NCI-H1417 treated with DMSO at 0.1 percent for 48 hours (cell line): ENCODE measurements at places on chromosomes 4 and X.
A peak's percentile ranks its signal among the peaks of the same experiment; 100 is the strongest.

DNA sequence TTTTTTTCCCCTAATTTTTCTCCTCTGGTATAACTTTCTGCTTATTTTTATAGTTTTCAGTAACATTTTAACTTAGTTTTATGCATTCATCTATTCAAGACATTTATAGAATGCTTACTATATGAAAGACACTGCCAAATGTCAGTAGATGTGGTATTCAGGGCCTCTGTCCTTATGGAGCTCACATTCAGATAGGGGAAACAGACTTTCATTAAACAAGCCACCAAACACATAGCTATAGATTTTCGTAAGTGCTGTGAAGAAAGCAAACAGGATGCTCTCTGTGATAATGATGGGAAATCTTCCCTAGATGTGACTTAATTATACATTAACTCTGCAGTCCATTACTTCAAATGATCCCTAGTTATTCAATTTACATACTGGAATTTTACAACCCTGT, 362.0 kb upstream of the FTHL17 start:
- DNase-seq = no peak

DNA sequence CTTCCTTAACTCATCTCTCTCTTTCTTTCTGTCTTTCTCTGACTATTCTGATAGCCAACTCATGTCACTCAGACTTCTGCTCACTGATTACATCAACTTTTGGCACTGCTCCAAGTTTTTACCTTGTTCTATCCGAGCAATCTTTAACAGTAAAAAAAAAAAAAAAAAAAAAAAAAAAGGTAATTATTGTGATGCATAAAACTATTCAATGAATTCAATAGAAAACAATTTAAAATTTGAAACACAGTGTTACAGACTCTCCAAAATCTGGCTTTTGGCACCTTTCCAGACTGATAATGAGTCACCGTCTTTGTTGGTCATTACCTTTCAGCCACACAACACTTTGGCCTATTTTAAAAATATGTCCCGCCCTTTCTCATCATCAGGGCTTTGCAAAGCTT, 229.5 kb downstream of the GALNTL6 start:
- peak; percentile 94 for DNase-seq

DNA sequence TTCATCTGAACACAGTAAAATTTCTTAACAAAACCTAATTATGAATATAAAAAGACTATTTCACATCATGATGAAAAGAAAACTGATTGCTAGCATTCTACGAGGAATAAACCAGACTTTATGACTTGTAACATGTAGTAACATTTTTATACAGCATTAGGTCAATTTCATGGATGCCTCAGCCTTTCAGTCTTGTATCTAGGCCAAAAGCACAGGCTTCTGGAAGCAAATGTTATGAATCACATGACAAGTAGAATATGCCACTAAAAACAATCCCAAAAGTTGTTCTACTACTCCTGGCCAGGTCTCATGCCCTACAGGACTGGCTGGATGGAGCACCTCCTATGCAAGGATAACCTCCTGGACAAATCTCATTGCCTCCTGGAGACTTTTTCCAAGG, 101.2 kb downstream of the ARHGAP6 start:
- no peak for DNase-seq

DNA sequence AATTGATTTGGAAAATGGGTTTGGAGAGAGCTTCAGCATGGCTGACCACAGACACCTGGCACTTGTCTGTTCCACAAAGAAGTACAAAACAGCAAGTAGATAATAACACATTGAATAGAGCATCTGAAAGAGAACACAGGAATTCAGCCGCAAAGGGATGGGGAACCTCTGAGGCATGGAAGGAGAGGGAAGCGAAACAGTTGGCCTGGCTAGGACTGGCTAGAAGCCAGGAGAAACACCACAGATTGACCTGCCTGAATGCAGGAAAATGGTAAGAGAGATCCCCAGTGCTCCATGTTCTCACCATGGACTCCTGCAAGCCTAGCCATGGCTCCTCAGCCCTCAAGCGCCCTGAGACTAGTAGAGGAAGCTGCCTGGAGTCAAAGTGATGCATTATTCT, 169.7 kb upstream of the SH3RF1 start:
- no peak for DNase-seq

- no peak for DNase-seq
Measured at GRCh38 chr4:40212674-40213527, 16.1 kb downstream of the RHOH start.

GRCh38 chr4:17260166-17260907, 251.6 kb downstream of the QDPR start:
- no peak for DNase-seq

- no peak for DNase-seq
Measured at GRCh38 chrX:40040686-40041461, 56.9 kb downstream of the BCOR start.

DNA sequence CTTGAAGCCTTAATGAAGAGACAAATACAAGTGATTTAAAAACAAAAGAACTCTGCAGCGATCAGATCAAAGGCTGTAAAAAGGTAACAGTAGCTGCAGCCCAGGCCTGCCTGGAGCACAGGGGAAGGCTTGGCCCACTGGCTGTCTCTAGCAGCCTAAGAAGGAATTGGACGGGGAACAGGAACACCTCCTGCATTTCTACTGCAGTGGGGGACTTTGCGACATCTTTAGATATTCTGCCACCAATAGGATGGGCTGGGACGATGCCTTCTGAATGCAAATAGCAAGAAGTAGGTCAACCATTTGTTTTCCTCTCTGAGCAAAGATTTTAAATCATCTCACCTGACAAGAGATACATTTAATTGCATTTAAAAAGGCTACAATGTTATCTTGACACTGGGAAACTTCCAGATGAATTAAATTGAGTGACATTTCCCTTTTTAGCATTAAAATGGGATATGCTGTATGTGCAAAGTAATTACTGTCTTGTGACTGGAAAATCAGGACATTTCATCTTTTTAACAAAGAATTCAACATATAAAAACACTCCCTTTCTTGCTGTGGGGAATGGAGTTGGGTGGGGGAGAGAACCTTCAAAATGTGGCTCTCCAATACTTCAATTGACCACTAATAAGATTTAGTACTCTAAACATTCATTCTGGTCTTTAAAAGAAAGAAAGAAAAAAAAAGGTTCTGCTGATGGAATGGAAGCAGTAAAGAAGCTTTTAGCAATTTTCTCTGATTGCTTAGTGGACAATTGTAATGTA, 70.0 kb downstream of the NYX start:
- no peak for DNase-seq

GRCh38 chr4:137968956-137969678, 273.0 kb downstream of the SLC7A11 start:
- DNase-seq = no peak

GRCh38 chr4:21415728-21416127, 532.8 kb downstream of the KCNIP4 start:
- DNase-seq = no peak

DNA sequence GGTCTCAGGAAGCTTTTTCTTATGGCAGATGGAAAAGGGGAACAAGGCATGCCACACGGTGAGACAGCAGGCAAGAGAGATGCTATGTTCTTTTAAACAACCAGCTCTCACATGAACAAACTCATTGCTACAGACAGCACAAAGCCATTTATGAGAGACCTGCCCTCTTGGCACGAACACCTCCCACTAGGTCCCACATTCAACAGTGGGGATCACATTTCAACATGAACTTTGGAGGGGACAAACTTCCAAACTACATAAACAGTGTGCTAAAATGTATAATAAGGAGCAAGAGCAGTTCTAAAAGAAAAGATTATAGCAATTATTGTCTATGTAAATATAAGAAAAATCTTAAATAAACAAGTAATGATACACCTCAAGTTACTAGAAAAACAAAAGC, 391.8 kb upstream of the CPXCR1 start:
- DNase-seq = no peak

DNA sequence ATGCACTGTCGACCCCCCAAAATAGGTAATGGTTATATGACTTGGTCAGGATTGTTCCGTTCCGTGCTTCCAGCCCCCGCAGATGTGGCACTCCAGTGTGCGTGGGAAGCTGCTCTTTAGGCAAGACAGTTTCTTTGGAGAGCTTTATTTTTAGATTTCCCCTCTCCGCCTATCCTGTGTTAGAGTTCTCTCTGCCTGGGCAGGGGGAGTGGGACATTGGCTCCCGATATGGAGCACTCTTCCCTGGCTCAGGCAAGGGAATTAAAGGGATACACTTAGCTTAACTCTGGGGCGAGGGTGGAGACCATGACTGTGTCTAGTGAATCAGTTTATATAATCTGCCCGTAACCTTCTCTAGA, 36.0 kb downstream of the DLG3 start:
- DNase-seq = no peak

DNA sequence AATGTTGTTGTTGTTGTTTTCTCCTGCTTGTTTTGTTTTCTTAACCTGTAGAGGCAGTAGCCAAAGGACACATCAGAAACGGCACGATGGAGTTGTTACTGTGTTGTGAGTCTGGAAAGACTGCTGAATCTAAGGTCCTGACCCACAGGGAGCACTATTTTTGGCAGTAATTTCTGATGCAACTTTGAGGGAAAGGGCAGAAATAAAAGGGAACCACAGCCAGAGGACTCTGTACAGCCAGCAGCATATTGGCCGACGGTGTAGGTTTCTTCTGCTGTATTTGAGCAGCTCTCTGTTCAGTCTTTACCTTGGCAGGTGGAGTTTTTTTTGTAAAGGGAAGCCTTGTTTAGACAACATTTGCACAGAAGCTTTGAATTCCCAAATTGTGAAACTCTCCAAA, 203.0 kb upstream of the GPR101 start:
- DNase-seq = no peak

GRCh38 chr4:132063829-132064228, 1085.3 kb upstream of the PCDH10 start:
- no peak for DNase-seq

DNA sequence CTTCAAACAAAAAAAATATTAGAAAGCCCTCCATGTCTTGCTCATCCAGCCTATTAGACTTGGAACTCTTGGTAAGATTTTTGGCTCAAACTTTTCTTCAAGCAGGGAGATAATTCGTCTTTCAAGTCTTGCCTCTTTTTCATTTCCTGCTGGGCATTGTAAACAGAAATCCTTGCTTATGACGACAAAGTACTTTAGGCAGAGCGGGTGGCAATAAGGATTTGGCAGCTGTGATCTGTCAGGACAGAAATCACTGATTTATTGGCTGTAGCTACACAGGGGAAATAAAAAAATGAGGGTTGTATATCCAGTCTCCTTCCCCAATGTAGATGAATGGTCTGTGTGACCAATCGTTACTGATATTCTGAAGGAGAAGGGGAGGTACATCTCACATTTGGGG, 121.6 kb downstream of the SLC4A4 start:
- DNase-seq = no peak

DNA sequence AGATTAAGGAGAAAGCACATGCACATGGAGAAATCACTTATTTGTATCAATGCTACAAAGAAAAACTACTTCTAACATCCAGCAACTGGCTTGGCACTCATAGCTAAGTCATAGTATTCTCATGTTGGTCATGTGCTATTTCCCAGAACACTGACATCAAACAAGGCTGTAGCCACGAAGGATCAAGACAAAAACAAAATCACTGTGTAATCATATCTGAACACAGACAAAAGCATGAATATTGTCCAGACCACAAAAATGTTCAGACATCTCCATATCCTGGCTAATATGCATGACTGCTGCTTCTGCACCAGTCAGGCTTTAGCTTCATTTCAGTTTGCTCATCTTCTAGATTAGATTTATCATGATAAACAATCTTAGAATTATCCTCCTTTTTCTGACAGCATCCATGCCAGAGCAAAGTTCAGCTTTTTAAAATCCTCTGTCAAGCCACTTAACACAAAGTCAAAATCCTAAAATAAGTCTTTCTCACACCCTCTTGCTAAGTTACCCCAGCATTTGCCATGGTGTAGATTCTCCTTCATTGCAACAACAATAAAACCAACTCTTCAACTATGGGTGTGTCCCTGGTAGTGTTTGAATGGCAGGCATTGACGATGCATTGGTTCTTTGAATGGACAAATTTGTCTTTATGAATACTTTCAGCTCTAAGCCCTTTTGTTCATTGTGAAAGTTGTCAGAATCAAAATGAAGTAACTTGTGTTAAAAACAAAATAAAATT, 39.1 kb upstream of the NPFFR2 start:
- no peak for DNase-seq

- no peak for DNase-seq
Measured at GRCh38 chrX:72050011-72050410, 81.7 kb downstream of the RTL5 start.

DNA sequence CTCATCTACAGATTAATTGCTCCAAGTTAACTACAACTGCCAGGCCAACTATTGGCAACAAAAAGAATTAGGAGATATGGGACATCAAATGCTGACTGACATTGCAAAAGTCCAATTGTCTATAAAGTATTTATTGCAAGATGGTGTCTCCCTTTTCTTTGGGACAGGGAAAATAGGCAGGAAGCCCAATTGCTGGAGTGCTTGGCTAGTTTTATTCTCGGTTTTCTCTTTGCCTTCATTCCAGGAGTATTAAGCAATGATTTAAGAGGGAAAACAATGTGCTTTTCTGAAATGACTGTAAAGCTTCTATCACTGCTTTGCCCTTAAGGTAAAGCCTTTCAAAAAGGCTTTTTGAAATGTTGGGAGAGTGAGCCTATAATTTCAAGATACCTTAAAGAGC, 62.8 kb upstream of the DIAPH2 start:
- no peak for DNase-seq

- DNase-seq = no peak
Measured at GRCh38 chr4:138689187-138689586, 326.4 kb upstream of the NOCT start.

DNA sequence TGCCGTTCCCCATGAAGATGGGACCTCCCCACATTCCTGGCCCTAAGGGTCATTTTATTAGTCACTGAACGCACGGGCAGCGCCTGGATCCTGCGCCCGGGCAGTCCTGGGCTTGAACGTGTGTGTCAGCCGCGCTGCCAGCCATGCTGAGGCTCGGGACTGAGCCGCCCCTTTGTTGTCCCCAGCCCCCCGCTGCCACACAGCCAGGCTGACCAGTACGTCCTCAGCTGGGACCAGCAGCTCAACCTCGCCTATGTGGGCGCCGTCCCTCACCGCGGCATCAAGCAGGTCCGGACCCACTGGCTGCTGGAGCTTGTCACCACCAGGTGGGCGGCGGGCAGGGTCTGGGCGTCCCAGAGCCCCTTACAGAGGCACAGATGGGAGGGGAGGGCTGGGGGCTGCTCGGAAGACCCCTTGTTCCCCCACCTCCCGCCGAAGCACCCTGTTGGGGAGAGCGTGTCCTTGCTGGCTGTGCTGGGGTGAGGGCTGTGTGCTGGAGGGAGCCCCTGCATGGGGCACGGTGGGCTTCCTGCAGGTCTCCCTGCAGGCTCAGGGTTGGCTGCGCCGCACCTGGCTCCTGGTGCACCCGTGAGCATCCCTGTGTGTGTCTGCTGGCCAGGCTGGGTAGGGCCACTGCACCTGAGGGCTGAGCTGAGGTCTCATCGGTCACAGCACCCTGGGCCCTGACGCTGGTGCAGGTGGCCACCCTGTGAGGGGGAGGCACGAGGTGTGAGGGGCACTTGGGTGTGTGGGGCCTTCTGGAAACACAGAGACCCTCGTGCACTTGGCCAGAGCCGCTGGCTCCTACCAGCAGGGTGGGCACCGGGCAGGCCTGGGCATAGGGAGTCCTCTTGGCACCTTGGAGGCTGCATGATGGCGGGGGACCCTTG, 1.0 kb downstream of the IDUA start:
- DNase-seq = no peak

- DNase-seq = no peak
Measured at GRCh38 chr4:22634541-22635181, 58.1 kb upstream of the GBA3 start.
